CD4-positive, alpha-beta T cell treated with Interferon gamma for 1 hour (primary cell): ENCODE measurements at places on chromosomes 13 and 19.

- no peak for DNase-seq
Observed at GRCh38 chr19:7417671-7418324, 69.1 kb downstream of the ARHGEF18 start.

GRCh38 chr13:40559915-40560314 is 106.5 kb downstream of the FOXO1 start:
- no peak for DNase-seq

- DNase-seq = no peak
Observed at GRCh38 chr13:43518833-43519232, 267.9 kb downstream of the ENOX1 start.

DNA sequence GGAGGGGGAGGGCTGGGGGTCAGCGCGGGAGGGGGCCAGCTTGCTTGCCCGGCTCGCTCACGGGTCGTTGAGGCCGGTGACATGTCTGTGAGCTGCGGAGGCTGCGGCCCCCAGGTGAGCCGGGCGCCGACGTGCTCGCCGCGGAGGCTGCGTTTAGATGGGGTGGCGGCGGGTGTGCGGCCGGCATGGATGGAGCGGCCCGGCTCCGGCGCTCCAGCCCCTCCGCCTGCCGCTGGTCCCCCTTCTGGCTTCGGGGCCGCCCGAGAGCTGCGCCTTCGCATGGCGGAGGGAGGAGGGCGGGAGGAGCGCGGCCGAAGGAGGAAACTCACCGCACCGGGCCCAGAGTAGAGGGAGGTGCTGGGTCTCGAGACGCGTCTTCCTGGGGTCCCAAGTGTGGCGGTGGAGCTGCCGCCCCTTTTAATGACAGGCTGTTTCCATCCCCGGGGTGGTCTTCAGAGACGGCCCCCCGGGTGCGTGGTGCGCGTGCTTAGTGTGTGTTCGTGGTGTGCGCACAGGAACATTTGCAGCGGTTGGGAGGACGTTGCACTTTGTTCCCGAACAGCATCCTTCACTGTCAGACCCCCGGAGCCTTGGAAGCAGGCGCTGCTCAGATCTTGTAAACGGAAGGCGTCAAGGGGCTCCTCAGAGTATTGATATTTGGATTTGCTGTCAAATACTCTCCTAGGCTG is at the start of gene AKAP11:
Gene AKAP11 (plus strand): TSS at position 38 of the 689 bp plus-strand sequence. CDS start 14,197 bp downstream, outside the sequence.
- DNase-seq = no peak

DNA sequence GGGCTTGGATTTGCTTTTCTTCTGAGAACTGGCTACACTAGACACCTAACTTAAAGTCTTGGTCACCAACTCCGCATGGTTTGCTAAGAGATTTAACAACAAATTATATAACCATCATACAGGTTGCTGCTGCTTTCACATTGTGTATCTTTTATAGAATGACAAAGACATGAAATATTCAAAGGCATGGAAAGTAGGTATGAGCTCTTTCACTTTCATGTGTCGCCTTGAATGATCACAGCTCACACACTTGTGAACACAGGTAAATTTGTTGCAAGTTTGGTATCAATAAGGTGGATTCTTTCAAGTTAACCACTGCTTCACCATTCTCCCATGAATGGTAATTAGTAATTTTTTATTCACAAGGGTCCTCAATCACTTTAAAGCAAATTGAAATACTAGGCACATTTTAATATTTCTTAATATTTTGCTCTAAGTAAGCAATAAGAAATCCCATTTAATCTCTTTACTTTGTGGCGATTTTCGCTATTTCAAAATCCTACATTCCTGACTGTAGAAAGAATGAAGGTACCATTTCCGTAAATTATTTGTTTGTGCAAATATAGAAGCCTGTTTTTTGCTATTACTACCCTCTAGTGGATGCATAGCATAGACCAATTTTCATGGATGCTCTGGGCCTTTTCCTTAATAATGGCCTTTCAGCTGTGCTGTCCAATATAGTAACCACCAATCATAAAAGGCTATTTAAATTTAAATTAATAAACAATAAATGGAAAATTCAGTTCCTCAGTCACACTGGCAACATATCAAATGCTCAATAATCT is 45.5 kb upstream of the FREM2 start:
- no peak for DNase-seq

GRCh38 chr19:3499738-3500428 is 591 bp downstream of the DOHH start:
- no peak for DNase-seq

GRCh38 chr13:38952827-38953226 is 37.8 kb downstream of the STOML3 start:
- no peak for DNase-seq

DNA sequence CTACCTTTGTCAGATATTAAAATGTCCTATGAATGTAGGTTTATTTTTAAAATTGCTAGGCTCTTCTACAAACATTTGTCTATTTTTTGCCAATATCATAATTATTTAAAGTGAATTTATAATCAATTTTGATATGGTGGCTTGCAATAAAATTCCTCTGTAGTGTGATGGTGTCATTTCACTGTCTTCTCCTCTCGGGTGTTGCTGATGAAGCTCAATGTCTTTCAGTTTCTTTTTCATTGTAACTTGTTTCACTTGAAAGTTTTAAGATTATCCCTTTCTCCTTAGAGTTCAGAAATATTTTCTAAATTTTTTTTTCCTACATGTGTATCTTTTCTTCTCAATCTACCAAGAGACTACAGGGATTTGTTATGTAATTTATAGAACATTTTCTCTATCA is 267.1 kb upstream of the EDNRB start:
- no peak for DNase-seq

DNA sequence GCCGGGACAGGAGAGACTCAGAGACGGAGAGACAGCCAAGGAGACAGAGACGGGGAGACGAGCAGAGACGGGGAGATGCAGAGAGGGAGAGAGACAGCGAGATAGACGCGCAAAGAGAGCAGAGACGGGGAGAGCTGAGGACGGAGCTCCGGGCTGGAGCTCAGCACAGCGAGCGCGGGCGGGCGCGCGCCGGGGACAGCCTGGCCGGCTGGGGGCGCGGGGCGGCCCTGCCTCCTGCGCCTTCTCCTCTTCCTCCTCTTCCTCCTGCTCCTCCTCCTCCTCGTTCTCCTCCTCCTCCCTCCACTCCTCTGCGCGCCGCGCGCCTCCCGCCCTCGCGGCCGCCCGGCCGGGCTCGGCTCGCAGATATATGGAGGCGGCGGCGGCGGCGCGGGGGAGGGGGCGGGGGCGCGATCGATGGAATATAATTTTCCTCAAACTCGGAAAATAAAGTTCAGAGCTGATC is at the start of gene ERFL:
Gene ERFL (minus strand): TSS at position 229 of the 463 bp plus-strand sequence. CDS start 15,530 bp downstream, outside the sequence.
- DNase-seq = no peak

DNA sequence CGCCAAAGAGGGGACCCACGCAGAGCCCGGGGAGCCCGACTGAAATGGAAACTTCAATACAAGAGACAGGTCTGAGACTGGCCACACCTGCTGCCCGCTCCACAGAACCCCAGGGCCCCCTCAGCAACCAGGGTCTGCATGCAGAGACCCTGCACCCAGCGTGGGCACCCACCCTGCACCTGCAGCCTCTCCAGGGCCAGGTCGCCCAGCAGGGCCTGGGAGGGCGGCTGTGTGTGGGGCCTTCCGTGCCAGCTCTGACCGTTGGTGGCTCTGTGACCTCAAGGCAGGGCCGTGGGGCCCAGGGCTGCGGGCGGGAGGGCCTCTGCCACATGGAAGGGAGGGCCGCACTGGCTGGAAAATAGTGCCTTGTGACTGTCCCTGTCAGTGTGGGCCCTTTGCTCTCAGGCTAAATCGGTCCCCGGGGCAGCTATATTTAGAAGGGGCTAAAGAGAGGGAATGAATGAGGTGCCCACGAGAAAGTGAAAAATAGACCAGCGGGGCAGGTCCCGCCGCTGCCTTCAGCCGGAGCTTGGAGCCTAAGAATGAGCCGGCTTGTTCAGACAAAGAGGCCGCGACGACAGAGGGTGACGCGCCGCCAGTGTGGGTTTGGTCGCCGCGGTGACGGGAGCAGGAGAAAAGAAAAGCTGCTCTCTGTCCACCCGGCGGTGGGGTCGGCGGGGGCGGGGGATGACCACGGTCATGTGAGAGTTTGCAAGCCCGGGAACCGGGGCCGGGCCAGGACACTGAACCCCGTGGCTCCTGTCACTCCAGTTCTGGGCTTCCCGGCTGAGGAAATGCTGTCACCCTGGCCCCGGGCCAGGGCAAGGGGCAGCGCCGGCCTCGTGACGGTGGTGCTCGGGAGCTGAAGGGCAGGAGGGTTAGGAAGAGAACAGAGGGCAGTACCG is 70.5 kb downstream of the GADD45B start:
- DNase-seq = peak; percentile 25

GRCh38 chr19:46402725-46403124 is 10.6 kb downstream of the CCDC8 start:
- no peak for DNase-seq

DNA sequence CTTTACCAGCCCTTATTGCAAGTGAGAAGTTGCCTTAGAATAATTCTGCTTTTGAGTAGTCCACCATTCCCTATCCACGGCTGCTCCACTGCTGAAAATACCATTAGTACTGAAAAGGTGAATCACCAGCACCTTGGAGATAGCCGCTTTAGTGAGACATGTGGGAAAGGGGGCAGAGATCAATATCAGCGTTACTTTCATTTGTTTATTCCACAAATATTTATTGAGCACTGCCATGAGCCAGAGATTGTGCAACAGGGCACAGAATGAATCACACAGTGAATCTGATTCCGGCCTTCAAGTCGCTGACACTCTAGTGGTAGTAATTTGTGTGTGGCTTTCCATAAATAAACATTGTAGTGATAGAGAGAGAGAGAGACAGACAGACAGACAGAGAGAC is 31.5 kb upstream of the MYO16 start:
- DNase-seq = no peak

DNA sequence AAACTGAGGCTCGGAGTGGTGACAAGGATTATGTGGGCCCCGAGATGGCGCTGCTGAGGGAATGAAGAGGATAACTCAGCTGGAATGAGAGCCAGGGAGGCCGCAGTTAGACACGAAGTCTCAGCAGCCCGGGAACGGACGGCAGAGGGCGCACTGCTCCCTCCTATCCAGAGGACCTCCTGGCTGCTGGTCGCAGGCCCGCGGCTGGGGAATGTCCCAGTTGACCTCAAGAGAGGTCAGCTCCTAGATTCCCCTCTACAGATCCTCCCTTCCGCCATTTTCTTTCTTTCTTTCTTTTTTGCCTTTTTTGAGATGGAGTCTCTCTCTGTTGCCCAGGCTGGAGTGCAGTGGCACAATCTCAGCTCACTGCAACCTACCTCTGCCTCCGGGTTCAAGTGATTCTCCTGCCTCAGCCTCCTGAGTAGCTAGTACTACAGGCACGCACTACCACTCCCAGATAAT is 24.1 kb upstream of the ASPDH start:
- peak; percentile 48 for DNase-seq

- no peak for DNase-seq
Observed at GRCh38 chr13:97116754-97117153, 105.4 kb upstream of the MBNL2 start.

- no peak for DNase-seq
Observed at GRCh38 chr13:41543664-41544300, 86.4 kb downstream of the RGCC start.

GRCh38 chr19:6531163-6531955 is 533 bp downstream of the TNFSF9 start:
- DNase-seq = no peak

GRCh38 chr19:1400281-1401137 is 833 bp downstream of the GAMT start:
- DNase-seq = no peak

GRCh38 chr19:40091205-40092129 is 724 bp upstream of the ZNF780A start:
- no peak for DNase-seq

GRCh38 chr19:15453091-15453578 is 3.4 kb upstream of the WIZ start:
- no peak for DNase-seq

GRCh38 chr13:42280537-42280936 is 8.6 kb downstream of the AKAP11 start:
- DNase-seq = no peak

DNA sequence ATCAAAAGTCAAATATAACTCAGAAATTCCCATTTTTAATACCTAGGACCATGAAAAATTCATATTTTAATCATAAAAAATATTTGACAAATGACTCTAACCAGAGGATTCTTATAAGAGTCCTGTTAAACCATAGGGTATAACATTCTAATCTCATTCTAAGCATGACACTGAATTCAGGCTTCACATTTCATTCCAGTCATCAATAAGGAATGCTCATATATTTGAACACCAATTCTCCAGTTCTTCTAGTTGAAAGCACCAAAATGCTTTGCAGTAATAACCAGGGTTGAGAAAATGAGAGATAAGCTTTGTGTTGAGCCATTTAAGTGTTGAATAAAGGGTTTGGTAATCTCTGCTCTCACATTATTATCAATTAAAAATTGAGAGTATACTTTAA is 147.5 kb downstream of the VWA8 start:
- DNase-seq = no peak

GRCh38 chr13:25578526-25578925 is 206.8 kb downstream of the ATP8A2 start:
- DNase-seq = no peak

GRCh38 chr13:49368688-49369087 is 75.2 kb downstream of the CAB39L start:
- DNase-seq = no peak

GRCh38 chr19:49957262-49957915 is 3.6 kb downstream of the SIGLEC11 start:
- no peak for DNase-seq

GRCh38 chr13:20264271-20265018 is 32.3 kb upstream of the GJB6 start:
- no peak for DNase-seq

GRCh38 chr13:27374650-27375049 is 49.8 kb upstream of the GTF3A start:
- DNase-seq = peak; percentile 54

- no peak for DNase-seq
Observed at GRCh38 chr13:109369353-109370052, 416.9 kb downstream of the IRS2 start.

- no peak for DNase-seq
Observed at GRCh38 chr19:38209671-38210457, 14.2 kb downstream of the DPF1 start.

GRCh38 chr13:73092829-73093228 is 34.0 kb downstream of the KLF5 start:
- DNase-seq = no peak

DNA sequence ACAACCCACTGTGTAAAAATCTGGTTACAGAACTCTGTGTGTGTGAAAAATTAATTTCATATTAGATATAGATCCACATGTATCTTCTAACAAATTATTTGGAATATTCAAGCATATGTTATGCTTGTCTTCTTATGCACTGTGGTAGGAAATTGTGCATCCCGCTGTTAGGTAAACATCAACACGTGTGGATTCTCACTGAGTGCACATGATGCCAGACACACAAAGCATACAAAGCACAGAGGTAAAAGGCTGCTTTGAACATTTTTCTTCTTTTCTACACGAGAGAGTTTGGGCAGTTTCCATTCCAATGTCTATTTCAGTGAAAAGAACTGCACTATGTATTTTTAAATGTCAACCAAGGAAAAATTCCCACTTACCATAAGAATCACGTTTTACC is 354.9 kb downstream of the PCDH9 start:
- DNase-seq = no peak

- no peak for DNase-seq
Observed at GRCh38 chr19:41930926-41931592, 2.8 kb upstream of the ERFL start.
